ENCODE measurements at places on chromosomes 12 and 14.

- DNase-seq: peak; percentile 67
Observed at GRCh38 chr14:32469388-32470160, 140.5 kb downstream of the AKAP6 start.

DNA sequence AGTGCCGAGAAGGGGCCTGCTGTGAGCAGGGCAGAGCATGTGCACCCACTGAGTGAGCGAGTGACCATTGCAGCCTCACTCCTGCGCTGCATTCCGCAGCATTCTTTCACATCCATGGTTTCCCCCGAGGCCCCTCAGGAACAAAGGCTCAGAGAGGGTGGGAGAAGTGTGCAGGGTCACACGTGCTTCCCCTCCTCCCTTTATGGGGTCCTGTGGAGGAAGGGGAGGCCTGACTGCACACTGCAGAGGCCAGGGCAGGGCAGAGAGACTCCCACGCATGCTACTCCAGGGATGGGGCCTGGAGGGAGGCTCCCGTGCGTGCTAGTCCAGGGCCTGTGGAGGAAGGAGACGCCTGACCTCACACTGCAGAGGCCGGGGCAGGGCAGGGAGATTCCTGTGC is 63.2 kb downstream of the DIO3 start:
- no peak for DNase-seq

GRCh38 chr14:61598980-61599379 is 96.3 kb upstream of the HIF1A start:
- no peak for DNase-seq

DNA sequence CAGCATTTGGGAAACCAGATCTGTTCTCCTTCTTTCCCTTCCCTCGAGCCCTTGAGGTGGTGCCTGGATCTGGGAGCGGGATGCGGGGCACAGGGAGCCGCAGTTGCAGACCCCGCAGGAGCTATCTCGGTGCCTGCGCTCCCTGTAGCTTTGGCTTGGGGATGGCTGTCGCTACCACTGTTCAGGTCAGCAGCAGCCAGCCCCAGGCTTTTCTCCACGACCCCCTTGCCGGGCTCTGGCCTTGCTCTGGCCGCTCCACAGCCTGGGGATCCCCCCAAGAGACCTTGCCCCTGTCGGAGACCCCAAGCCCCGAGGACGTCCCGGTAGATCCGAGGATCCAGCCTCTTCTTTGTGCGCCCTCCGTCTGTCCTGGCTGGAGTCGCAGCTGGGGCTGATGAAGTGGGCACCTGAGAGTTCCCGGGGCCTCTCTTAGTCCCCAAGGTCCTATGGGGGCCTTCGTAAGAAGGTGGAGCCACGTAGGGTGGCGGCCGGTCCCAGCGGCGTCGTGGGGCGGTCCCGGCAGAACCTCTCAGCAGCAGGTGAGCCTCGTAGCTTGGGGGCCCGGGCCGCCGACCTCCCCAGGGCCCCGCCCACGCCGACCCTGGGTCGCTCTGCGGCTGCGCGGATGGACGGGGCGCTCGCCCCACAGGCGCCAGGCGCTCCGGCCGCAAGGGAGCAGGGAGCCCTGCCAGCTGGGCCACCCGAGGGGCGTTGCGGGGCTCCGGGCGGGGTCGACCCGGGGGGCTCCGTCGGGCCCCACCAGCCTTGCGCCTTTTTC is 1.3 kb downstream of the DDN start:
- DNase-seq: no peak

DNA sequence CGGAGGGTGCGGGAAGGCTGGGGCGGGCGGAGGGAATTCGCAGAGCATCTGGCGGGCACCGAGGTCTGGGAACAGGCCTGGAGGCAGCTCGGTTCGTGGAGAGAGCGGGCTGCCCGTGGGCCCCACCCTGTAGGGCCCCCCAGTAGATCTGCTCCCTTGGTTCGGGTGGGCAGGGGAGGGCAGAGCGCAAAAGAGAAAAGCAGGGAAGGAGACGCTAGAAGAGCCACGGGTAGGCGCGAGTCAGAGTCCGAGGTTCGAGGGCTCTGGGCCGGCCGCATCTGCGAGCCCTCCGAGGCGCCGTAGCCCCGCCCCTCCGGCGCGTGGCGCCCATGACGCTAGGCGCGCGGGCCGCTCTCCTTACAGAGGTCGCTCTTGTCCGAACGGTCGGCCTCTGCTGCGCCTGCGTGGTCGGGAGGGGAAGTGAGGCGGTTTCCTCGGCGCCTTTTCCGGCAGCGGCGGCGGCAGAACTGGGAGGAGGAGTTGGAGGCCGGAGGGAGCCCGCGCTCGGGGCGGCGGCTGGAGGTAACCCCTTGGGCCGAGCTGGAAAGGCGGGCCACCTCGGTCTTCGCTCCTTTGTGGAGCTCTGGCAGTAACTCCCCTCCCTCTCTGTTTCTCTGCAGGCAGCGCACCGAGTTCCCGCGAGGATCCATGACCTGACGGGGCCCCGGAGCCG is at the start of gene ARF6:
Gene ARF6, plus strand, starts transcription at position 447 of the 673 bp plus-strand sequence. CDS start 655 bp downstream, outside the sequence.
- DNase-seq: peak; percentile 95

DNA sequence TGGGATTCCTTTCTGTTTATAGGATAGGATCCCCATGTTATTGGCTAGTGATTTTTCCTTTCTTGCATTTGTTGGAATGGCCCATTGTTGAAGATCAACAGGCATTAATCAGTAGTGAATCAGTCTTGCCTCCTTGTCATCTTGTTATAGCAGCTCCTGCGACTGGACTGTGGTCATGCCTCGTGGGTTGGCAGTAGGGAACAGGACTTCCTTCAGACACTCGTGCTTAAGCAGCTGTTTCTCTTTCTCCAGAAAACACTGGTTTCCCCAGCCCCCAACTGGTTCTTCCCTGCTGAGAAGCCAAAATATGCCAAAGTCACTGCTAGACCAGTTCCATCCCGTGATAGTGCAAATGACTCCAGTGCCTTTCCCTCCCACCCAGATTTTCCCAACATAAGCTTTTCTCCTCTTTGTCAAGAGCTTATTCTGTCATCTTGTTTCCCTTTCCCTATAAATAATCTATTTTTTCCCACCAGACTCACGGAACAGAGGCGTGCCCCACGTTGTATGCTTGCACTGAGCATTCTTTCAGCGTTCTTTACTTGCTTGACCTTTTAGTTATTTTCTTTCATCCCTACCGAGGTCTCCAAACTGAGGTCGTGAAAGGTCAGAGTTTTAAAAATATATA is 83.5 kb downstream of the SAMD4A start:
- DNase-seq: peak; percentile 83

DNA sequence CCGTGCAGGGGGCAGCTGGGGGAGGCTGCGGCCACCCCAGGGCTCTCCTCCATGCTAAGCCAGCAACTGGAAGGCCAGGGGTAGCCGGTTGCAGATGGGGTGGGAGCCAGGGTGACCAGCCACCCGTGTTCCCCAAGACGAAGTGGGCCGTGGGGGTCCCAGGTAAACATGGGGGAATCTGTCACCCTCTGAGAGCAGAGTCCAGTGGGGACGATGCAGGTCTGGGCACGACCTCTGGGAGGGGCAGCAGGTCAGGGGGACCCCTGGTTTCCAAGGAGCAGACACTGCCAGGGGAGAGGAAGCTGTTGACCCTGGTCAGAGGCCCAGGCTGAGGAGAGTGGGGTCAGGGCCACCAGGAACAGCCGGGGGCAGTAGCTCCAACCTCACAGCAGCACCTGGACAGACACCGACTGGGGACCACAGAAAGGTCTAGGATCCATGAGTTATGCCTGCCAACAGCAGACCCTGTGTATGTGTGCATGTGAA is 35.0 kb upstream of the FBRSL1 start:
- no peak for DNase-seq

DNA sequence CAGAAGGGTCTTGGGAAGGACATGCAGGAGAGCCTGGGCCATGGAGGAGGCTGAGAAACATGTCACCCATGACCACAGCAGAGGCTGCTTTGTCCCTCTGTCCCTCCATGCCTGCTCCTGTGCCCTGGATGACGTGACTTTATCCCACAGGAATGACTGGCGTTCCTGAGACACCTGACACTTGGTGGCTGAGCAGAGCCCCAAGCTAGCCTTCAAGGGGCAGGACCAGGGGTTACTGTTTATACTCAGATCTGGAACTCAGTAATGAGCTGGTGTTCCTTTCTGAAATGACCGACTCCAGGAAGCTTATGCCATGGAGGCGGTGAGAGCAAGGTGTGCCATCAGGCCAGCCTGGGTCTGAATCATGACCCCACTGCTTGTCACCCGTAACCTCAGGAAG is 44.2 kb downstream of the ZFP36L1 start:
- no peak for DNase-seq
